ENCODE measurements at places on chromosomes 2 and 18.

DNA sequence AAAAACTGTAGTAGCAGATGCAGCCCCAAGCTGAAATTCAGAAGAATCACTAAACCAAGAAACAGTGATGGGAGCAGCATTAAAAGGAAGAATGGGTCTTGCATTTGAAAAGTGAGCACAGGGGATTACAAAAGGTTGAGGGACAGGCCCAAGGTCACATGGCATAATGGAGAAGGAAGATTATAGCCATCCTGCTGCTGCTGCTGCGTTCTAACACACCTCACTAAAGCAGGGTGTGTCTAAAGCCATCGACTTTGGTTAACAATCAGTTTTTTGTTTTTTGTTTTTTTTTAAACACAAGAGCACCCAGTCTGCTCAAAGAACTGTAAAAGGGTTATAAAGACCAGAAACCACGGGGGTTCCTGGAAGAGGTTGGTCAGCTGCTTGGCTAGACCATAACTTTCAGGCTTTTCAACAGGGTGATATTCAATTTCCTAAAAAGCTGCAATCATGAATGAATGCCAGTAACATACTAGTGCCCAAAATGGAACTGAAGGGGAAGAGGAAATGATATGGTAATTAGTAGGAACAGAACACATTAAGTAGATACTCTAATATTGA is 102.6 kb downstream of the MYO5B start:
- DNase-seq, result no peak

DNA sequence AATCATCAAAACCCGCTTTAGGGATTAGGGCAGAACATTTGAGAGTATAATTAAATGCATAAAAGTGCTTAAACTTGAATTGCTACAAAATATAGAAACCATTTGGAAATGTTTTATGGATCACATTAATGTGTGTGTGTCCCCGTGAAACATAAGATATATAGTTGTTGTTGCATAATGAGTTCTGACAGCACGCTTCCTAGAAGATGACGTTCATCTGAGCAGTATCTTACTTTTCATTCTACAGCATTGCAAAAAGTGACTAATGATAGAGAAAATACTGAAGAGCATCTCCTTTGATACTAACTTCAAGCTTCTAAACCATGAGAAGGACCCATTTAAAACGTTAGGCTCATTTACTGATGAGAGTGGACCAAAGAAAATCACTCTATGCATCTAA is 63.7 kb downstream of the SLC8A1 start:
- DNase-seq, result no peak

GRCh38 chr2:16656784-16657391 is 8.7 kb downstream of the CYRIA start:
- no peak for DNase-seq

DNA sequence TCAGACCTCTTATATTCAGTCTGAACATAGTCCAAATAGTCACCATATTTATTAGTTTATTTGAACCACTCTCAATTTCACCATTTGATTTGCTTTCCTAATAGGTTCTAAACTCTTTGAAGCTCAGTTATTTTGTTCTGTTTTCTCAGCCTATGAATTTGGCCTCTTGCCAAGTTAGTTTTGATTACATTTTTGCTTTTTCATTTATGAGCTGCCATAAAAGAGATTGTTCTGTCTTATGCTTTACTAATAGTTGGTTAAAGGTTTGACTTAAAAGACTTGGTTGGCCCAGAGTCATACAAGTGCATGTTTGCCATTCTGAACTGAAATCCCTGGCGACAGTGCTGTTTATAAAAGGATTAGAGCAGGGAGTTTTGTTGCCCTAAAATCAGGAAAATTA is 85.9 kb upstream of the RANBP2 start:
- no peak for DNase-seq

- DNase-seq, result no peak
Observed at GRCh38 chr2:134392442-134393074, 138.7 kb downstream of the MGAT5 start.

DNA sequence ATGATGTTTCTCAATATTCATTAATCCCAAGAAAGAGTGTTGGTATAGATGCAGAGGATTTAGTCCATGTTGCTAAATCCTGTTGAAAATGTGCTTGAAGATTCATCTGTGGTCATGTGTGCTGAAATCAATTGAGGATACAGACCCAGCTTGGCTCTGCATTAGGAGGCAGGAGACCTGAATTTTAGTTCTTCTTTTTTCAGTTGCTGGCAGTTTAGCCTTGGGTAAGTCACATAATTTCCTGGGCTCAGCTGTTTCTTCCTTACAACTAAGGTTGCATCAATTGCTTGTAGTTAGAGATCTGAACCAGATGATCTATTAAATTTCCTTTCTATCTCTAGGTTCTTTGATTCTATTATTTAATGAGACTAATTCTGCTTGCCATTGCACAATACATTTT is 54.4 kb downstream of the SETBP1 start:
- DNase-seq, result no peak
